ENCODE measurements at places on chromosomes 12 and 14. TPM values are rescaled to one million over a fixed set of nuclear protein-coding genes. Genes with fewer than 3 reads are reported as not detected.

DNA sequence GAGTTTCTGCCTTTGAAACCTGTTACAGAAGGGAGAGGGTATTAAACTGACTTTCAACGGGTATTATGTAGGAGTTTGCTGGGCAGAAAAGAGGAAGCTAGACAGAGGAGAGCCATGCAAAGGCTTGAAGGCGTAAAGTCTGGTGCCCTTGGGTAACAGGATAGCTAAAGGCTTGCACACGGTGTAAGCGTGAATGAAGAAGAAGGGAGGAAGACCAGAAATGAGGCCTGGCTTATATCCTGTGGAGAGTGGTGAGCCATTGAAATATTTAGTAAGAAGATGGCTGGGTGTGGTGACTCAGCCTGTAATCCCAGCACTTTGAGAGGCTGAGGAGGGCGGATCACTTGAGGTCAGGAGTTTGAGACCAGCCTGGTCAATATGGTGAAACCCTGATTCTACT lies 22.6 kb downstream of the SUDS3 start:
- no peak for DNase-seq

GRCh38 chr14:68016255-68016914 lies 196.8 kb downstream of the RAD51B start:
- DNase-seq: no peak

Gene NOXRED1
- 0.27 TPM for total RNA-seq

DNA sequence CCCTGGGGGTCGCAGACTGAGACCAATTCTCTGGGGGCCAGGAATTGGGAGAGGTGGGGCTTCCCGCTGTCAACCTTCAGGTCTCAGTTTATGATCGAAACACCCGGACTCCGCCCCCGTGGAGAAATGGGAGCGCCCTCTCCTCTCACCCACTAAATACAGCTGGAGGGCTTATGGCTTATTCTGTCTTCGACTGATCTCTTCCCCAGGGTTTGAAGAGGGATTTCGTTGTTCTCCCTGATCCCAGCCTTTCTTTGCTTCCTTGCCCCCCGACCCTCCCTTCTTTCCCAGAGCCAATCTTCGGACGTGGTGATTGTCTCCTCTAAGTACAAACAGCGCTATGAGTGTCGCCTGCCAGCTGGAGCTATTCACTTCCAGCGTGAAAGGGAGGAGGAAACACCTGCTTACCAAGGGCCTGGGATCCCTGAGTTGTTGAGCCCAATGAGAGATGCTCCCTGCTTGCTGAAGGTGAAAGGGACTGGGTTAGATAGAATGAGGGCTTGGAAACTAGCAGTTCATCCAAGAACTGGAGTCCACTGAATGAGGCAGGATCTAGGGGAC lies 607 bp downstream of the OS9 start:
- no peak for DNase-seq

- no peak for DNase-seq
These were observed 158.5 kb upstream of the RTL1 start for GRCh38 chr14:101062065-101062450.

Gene ESPL1
- total RNA-seq: 1.3 TPM

DNA sequence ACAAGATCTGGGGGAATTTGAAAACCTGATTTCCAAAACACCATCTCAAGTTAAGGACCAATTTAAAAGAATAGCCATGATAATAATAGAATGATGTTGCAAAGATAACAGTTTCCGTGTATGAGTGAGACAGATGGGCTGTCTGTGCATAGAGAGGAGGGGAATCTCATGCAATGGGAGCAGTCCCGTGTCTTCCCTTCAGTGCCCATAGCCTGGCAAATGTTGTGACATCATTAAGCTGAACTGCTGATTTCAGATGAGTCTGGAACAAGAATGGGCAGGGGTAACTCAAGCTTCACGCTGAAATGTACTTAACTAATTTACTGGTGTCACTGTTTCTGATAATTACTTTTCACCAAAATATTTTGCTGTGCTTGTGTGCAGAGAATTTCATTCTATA lies 454.0 kb downstream of the FOXG1 start:
- no peak for DNase-seq

- DNase-seq: no peak
These were observed 13.3 kb upstream of the ANAPC5 start for GRCh38 chr12:121365416-121366062.

Gene UTP20
- total RNA-seq: 6.5 TPM

DNA sequence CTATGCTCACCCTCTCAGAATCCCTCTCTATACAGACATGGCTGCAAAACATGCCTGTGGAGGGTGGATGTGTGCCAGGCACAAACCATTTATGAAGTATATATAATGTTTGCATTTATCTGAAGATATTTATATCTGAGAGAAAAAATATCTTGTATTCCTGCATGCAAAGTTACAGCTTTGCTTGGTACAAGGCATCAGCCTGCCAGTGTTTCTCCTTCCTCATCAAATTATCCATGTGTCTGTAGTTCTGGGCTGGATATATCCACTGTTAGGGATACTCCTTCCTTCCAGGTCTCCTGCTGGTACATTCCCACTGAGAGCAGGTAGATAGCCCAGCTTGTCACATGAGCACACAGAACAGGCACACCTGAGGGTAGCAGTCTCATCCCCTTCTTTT lies 12.0 kb downstream of the HOXC4 start:
- DNase-seq: no peak

GRCh38 chr12:130335517-130336392 lies 1.9 kb upstream of the PIWIL1 start:
- DNase-seq: peak; percentile 14

Gene DTX1
- 1.1 TPM for total RNA-seq

Gene LALBA
- total RNA-seq: not detected

DNA sequence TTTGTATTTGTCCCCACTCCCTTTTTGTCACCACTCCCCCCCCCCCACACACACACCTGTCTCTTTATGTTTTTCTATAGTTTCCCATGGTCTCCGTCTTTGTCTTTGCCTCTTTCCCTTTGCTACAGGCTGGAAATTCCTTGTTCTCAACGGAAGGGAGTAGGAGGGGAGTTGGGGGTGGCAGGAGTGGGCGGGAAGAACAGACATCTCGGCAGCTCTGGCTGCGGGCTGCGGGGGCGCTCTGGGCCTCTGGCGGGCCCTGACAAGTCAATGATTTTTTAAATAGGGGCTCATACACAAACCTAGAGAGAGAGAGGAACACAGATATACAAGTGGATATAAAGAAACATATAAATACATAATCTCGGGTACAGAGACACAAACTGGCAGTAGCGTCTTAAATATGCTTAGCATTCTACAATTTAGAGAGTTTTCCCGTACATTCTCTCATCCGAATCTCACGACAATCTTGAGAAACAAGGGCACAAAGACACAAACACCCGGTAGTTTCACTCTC lies 2.4 kb upstream of the NAB2 start:
- DNase-seq: peak; percentile 62

- DNase-seq: no peak
These were observed 10.6 kb downstream of the SVOP start for GRCh38 chr12:109010259-109010658.

Gene CTSG
- total RNA-seq: 7.5 TPM

- no peak for DNase-seq
These were observed 21.2 kb upstream of the RNASE12 start for GRCh38 chr14:20612403-20612802.

Gene DNAJC22
- not detected for total RNA-seq

DNA sequence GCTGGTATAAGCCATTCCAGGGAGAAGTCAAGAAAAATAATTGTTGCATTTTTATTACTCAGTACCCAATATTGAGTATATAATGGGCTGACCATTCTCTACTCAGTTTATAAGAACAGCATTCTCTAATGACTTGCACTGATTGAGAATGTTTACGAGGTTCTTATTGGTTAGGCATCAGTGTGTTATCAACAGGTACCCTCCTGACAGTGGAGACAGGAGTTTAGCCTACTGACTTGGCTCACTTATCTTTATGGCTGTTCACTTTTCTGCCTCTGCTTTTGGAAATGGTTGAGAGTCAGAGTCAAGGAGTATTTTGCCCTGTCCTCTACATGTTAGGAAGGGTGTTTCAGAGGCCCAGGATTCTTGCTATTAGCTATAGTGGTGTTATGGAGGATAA lies 228.0 kb upstream of the RGS6 start:
- no peak for DNase-seq

DNA sequence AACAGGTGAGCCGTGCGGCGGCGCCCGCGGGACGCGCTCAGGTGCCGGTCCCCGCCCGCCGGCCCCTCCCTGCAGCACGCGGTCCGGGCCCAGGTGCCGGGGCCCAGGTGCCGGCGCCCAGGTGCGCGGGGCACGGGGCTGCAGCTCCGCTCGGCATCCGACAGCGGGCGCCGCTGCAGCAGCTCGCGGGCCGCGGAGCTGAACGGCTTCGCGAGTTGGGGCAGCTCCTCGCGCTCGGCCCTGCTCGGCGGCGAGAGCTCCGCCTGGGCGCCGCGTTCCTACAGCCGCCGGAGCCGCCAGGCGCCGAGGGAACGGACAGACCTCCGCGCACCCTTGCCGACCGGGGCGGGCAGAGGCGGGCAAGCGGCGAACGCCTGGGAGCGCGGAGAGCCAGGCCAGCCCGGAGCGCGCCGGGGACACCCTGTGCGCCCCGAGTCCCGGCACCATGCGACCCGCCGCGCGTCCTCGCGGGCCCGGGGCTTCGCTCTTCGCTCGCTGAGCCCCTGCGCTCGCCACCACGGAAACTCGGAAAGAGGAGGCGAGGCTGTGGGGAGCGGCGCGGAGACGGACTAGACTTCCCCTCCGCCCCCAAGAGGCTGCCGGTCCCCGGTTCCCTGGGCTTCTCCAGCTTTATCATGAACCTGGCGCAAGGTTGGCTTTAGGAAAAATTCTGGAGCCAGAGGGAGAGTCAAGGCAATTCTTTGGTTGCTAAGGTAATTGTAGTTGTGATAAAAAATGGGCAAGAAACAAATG lies at the start of gene RGS6:
TSS of gene RGS6 (plus strand) at position 201 of the 753 bp plus-strand sequence.
- DNase-seq: no peak

Gene PCED1B
- 0.54 TPM for total RNA-seq

GRCh38 chr12:807041-807735 lies 54.8 kb downstream of the WNK1 start:
- no peak for DNase-seq

- no peak for DNase-seq
These were observed 15.4 kb upstream of the ASIC1 start for GRCh38 chr12:50041962-50042361.

GRCh38 chr14:54594537-54594936 lies 27.6 kb downstream of the SAMD4A start:
- DNase-seq: no peak

Gene GLIPR1L2
- 0.27 TPM for total RNA-seq

DNA sequence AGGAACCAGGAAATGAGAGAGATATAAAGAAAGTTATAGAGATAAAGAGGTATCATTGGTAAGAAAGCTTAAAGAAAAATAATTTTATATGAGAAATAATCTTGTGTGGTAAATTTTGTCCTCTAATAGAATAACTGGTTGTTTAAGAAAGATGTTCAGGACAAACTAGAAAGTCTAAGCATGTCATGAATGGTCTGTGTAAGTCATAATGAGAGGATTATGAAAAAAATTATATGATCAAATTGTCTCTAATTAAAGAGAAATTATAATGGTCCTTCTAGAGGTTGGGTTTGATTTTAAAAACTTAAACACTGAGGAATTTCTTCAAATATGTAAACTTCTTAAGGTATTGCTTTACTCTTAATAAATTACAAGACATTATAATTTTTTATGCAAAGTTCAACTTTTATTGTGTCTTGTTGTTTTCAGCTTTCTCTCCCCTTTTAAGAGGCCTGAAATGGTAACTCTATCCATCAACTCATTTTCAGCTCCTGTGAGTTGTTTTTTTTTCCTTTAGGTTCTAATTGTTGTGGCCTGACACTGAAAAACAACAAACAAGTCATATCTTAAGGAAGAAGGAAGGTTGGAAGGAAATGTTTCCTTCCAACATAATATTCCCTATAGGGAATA lies 88.2 kb upstream of the CNOT2 start:
- no peak for DNase-seq

- DNase-seq: no peak
These were observed 199.5 kb upstream of the PLEKHG7 start for GRCh38 chr12:92503029-92503931.

GRCh38 chr12:104433061-104433460 lies 23.7 kb upstream of the CHST11 start:
- DNase-seq: no peak

Gene PROX2
- total RNA-seq: 0.27 TPM

GRCh38 chr12:70074510-70074909 lies 168.7 kb upstream of the CNOT2 start:
- DNase-seq: no peak

Gene ASCL1
- not detected for total RNA-seq

GRCh38 chr14:32724867-32725471 lies 213.7 kb upstream of the NPAS3 start:
- DNase-seq: no peak

Gene RPS29
- total RNA-seq: 17,945 TPM

GRCh38 chr12:80353254-80353653 lies 90.8 kb upstream of the PTPRQ start:
- no peak for DNase-seq

DNA sequence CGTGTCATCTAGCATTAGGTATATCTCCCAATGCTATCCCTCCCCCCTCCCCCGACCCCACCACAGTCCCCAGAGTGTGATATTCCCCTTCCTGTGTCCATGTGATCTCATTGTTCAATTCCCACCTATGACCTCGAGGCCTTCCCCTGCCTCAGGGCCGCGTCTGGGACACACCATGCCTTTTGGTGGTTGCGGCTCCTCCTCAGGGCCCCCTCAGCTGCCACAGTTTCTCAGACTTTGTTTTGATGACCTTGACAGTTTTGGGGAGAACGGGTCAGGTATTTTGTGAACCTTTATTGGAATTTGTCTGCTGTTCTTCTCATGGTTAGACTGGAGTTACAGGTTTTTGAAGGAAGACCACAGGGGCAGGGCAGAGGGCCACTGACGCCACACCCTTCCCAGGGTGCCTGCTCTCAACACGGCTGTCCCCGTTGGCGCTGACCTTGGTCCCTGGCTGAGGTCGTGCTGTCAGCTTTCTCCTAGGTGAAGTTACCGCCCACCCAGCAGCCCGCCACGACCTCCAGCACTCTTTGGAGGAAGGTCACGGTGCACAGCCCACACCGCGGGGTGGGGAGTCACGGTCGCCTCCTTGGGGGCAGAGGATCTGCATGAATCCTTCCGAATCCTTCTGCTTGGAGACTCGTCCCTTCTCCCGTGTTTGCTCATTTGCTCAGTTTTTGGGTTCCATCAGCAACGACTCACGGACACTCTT lies 130.5 kb downstream of the KIF26A start:
- no peak for DNase-seq

Gene RTN1
- total RNA-seq: 0.54 TPM

DNA sequence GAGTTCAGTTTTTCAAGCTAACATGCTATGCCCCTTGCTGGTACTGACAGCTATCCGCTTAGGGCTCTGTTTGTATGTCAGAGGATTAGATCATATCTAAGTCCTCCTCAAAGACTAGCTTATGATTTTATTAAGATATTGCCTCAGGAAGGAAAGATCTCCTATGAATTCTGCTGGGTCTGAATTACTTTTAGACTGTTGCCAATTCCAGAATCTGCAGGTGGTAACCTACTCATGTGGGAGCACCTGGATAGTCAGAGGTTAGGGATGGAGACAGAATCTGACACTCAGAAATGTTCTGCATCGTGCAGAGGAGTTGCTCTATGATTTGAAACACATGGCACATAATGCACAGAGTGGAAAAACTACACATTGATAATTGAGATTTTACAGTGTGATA lies 843.4 kb downstream of the SLC6A15 start:
- no peak for DNase-seq

- DNase-seq: peak; percentile 13
These were observed 718.0 kb downstream of the C12orf50 start for GRCh38 chr12:87311206-87311605.
